ENCODE measurements at places on chromosomes 5 and 9.
A peak's percentile ranks its signal among the peaks of the same experiment; 100 is the strongest.

GRCh38 chr9:4937446-4937845 is 47.6 kb upstream of the JAK2 start:
- DNase-seq: no peak

DNA sequence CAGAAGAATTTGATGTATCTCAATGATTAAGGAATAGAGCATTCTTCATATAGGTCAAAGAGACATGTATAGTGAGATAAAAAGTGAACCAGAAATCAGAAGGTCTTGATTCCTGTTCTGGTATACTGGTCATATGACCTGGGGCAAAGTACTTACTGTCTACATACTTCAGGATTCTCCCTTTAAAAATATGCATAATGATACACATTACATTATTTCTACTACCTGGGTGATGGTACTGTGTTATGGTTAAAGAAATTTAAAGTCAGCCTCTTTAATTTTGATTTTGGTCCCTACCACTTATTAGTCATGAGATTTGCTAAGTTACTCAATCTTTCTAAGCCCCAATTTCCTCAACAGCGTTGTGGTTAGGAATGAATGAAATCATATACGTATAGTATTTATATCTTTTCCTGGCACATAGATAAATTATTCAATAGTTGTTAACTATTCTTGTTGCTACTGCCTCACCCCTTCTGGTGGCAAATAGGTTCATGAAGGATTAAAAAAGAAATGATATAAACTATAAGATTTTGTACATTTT is 984.1 kb downstream of the TLE4 start:
- DNase-seq: no peak

GRCh38 chr5:133309166-133309795 is 257.5 kb downstream of the HSPA4 start:
- DNase-seq: no peak

DNA sequence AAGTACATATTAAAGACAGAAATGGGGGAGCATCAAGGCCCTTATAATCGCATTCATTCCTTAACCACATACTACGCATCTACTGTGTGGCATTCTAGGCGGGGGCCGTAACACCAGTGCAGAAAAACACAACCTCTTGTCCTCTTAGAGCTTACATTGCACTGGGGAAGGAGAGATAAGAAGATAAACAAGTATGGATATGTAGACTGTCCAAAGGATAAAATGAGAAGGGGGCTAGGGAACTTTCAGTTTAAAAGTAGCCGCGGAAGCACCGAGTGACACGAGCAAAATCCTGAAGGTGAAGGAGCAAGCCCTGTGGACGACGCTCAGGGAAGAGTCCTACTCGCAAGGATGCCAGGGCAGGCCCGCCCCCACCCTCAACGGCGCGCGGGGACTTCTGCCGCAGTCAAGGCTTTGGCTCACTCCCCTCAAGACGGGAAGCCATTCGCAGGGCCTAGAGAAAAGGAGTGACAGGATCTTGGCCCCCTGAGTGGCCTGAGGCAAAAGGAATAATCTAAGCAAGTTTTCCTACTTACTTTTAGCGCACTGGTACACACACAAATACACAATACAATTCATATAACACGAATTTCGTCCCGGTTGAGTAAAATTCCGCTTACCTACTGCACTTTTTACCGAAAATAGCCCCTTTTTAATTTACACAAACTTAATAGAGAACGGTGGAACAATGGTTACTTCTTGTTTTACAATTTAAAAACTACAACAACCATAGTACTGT is 1.3 kb upstream of the NIPBL start:
- DNase-seq: peak; percentile 76

GRCh38 chr9:90088856-90089255 is 484.0 kb downstream of the GADD45G start:
- no peak for DNase-seq

DNA sequence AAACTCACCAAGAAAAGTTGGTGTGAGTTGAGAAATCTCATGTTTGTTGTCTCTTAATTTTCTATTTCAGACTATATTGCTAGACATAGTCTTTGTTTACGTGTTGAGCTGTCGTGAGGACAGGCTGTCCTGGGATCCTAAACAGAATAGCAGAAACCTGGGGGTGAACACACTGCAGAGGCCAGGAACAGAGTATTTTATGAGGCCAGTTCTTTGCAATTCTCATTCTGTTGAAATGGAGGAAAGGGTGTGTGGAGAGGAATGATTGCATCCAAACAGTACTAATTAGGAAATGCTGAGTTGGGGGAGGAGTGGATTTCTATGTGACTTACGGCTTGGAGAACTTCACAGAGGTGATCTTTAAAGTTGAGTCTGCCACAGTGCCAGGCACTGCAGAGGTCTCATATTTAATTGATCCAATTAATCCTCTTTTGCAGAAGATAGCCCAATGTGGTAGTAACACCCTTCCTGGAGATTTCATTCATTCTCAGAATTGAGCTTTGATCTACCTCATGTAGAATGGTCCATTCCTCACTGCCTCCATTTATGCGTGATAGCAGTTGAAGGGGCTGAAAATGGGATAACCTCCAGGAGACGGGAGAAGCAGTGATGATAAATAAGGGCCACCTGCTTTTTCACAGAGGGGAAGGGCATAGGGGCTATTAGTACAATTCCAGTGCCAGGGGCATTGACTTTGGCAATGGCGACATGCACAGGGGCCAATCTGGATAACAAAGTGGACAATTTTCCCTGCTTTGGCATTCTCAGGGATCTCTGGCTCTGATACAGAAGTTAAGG is 84.7 kb upstream of the TNFAIP8 start:
- no peak for DNase-seq

- DNase-seq: peak; percentile 86
Measured at GRCh38 chr9:15306068-15306756, 804 bp downstream of the TTC39B start.
